ENCODE measurements at places on chromosomes 6 and 20. TPM values are rescaled to one million over a fixed set of nuclear protein-coding genes. Genes with fewer than 3 reads are reported as not detected.
A peak's percentile ranks its signal among the peaks of the same experiment; 100 is the strongest.

DNA sequence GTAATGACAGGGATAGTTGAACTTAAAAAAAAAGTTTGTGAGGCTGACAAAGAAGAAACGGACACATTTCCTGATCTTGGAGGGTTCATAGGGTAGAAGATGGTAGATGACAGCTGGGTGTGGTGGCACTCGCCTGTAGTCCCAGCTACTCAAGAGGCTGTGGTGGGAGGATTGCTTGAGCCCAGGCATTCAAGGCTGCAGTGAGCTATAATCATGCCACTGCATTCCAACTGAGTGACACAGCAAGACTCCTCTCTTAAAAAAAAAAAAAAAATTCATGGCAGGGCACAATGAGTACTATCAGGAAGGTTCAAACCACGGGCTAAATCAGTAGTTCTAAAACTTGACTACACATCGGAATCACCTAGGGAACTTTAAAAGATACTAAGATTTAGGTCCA lies 2.0 kb upstream of the MICA start:
- DNase-seq, result no peak

Gene KIZ
- 17.7 TPM for polyA plus RNA-seq

- peak; percentile 51 for DNase-seq
These were observed 37.4 kb downstream of the COX4I2 start for GRCh38 chr20:31674895-31675827.

DNA sequence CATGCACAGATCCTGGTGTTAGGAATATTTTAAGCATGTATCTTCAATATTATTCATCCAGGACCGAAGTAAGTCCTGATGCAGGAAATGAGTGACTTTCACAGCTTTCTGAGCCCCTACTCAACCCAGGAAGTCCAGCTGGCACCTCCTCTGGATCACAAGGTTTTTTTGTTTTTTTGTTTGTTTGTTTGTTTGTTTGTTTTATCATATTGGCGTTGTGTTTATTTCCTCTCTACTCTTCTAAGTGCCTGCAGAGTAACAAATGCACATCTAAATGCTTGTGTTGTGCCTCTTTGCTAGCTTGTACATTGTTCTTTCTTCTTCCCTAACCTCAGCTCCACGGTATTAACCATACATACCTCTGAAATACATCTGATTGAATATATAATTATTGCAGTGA lies 594.3 kb upstream of the ADGRB3 start:
- no peak for DNase-seq

DNA sequence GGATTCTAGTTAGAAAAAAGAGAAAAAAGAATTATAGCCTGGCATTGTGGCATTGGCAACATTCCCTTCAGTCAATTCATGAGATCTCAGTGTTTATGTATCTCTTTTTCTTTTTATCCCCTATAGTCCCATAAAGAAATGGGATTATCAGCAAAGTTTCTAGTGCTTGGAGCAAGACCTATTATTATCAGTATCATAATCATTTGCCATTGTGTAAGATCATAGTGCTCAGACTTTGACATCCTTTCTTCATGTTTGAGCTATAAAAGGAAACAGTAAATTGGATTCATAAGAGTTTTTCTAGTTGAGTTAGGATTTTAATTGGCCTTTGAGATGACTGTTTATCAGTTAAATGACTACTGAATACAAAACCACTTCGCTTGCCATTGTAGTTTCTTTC lies 295.6 kb downstream of the GRIK2 start:
- DNase-seq, result no peak

- DNase-seq, result no peak
These were observed 81.8 kb downstream of the LAMA4 start for GRCh38 chr6:112172540-112172939.

- DNase-seq, result no peak
These were observed 77.0 kb upstream of the MLN start for GRCh38 chr6:33880766-33881165.

DNA sequence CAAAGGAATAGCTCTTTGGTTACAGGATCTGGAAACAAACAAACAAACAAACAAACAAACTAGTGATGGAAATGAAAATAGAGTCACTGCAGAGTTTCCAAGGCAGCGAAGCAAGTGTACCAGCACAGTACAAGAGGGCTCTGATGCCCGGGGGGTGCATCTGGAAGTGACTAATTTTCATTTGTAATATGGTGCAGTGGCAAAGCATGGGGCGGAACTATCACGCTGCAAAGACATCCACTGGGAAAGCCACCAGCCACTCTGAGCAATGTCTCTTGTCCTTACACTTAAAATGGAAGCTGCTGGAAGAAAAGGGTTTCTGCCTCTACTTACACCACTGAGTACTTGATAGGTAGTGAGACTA lies 44.4 kb upstream of the NEDD9 start:
- DNase-seq, result no peak

- DNase-seq, result no peak
These were observed 228.5 kb downstream of the PHF3 start for GRCh38 chr6:63864061-63864460.

GRCh38 chr20:44231713-44232468 lies 15.2 kb upstream of the GDAP1L1 start:
- no peak for DNase-seq

Gene IL17F
- polyA plus RNA-seq, result not detected

DNA sequence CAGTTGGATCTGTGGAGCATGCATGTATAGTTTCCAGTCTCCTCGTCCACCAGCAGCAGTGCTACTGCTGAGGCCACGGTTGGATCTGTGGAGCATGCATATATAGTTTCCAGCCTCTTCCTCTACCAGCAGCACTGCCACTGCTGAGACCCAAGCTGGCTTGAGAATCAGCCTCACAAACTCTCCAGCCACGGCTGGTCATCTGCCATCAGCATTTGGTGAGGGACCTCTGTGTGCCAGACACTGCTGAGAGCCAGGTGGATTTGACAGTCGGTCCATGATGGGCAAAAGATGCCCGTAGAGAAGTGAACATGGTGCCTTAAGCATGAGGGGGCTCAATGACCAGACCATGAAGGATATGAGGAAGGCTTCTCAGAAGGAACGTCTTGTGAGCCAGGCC lies 46.4 kb downstream of the SLC9A8 start:
- no peak for DNase-seq

Measured in hindlimb muscle (tissue), 1 donor.